ENCODE measurements at places on chromosomes 2 and 18.

DNA sequence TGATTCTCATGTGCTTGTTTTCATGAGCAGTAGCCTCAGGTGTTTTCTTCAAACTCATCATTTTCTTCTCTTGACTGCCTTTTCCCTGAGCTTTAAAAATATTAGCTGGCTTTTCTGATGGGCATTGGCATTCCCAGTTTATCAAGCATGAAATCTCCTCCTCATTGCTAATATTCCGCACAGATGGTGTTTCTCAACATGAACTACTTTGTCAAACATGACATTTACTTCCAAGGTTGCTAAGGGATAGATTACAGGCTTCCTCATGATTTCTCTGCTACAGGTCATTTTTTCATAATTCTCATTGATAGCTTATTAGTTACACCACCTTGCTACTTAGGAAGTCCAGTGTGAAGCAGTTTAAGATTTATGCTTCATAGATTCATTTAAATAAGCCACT, 1116.9 kb upstream of the CNTNAP5 start:
- DNase-seq, result no peak

- DNase-seq, result no peak
Observed at GRCh38 chr2:236774171-236774570, 204.5 kb downstream of the ACKR3 start.

GRCh38 chr2:205352593-205352992, 329.7 kb upstream of the NRP2 start:
- no peak for DNase-seq

DNA sequence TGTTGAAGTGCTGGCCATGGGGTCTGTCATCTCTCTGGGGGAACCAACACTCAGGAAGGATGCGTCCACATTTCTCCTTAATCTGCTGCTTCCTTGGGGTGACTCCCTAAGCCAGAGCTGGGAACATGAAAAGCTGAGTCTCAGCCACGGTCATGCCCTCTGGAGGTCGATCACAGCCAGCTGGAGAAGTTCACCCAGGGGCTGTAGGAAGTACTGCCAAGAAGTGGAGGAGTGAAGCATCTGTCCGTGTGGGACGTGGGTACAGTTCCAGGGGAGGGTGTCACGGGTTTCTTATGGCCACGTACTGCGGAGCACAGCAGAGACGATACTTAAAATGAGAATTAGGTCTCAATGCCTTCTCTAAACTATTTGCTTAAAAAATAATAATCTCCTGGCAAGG, 42.4 kb upstream of the IGFBP2 start:
- DNase-seq, result no peak

- DNase-seq, result peak; percentile 25
Observed at GRCh38 chr18:2656237-2656980, 883 bp downstream of the SMCHD1 start.

- DNase-seq, result no peak
Observed at GRCh38 chr2:149894226-149894625, 306.7 kb upstream of the MMADHC start.

- no peak for DNase-seq
Observed at GRCh38 chr2:67451086-67451832, 54.1 kb downstream of the ETAA1 start.

DNA sequence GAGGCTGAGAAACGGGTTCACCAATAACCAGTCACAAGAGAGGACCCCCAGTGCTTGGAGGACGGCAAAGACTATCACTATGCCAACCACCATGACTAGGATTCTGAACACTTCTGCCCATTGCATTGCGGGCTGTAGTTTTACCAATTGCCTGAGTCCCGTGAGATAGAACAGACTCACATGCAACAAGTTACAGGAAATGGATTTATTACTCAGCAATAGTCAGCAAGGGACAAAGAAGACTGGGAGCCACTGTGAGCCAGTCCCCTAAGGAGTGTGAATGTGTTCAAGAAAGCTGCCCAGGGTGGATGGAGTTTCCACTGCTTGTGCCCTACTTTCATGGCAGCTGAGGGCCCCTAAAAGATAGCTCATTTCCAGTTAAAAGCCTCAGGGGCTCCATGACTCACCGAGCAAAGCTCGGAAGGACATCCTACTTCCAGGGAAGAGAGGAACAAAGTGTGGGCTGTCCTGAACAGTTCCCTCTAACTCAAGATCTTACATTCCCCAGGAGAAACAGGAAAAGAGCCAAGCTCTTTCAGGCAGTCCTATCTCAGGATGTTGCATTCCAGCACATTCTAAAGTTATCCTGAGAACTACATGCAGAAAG, 54.4 kb downstream of the SLC4A3 start:
- DNase-seq, result no peak

- DNase-seq, result no peak
Observed at GRCh38 chr2:240687741-240688552, 3.7 kb upstream of the AQP12A start.

DNA sequence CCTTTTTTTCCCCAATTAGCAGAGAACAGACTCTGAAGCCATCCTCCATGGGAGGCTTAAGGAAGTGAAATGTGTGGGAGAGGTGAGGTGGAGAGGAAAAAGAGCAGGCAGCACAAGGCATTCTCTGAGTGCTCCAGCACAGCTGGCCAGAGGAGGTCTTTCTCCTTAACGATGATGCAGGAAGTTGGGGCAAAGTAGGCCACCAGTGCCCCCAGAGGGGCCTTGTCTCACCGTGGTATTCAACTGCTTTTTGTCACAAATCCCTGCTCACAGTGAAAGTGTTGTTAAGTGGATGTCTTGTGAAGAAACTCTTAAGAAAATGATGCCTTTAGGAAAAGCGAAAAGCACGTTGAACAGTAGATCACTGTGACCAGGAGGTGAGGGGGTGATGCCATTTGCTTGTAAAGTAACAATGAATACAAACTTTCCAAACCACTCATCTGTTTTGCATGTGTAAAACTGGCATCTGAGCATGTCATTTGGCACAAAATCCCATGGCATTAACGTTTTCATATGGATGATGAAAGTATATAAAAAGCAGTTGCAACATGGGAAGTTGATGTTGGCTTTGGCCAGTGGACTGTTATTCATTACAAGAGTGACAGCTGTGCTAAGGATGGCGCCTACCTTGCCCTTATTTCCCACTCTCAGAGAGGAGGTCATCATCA, 49.2 kb upstream of the CDC42EP3 start:
- no peak for DNase-seq

- DNase-seq, result no peak
Observed at GRCh38 chr18:36729197-36729596, 99.6 kb downstream of the TPGS2 start.

Data from substantia nigra (tissue), 51 donors.